ENCODE measurements at places on chromosomes 3 and 15.
A peak's percentile ranks its signal among the peaks of the same experiment; 100 is the strongest.

- DNase-seq = peak; percentile 28
Measured at GRCh38 chr15:100457201-100457600, 71.5 kb downstream of the CERS3 start.

- DNase-seq = no peak
Measured at GRCh38 chr3:160616311-160616710, 50.9 kb upstream of the KPNA4 start.

DNA sequence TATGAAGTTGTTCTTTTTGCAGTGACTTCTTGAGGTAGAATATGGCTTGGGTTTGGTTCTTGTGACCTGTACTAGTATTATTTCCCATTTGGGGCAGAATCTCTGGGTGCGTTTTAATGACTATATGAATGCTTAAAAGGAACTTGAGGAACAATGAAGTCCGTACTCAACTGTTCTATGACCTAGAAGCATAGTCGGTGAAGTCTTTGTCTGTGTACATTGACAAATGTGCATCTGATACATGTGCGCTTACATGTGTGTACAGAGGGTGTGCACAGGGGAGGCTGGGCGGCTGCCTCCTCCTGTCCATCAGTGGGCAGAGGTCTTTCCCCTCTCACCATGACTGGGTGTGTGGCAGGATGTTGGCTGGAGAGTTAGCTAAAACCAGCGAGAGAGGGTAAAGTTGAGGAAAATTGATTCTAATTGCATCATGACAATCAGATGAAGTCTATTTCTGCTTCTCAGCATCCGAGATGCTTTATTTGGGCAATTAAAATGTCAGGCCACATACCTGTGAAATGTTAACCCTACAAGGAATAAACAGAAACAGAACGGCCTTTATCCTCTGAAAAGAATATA, 1.0 kb upstream of the NR2F2 start:
- peak; percentile 42 for DNase-seq

DNA sequence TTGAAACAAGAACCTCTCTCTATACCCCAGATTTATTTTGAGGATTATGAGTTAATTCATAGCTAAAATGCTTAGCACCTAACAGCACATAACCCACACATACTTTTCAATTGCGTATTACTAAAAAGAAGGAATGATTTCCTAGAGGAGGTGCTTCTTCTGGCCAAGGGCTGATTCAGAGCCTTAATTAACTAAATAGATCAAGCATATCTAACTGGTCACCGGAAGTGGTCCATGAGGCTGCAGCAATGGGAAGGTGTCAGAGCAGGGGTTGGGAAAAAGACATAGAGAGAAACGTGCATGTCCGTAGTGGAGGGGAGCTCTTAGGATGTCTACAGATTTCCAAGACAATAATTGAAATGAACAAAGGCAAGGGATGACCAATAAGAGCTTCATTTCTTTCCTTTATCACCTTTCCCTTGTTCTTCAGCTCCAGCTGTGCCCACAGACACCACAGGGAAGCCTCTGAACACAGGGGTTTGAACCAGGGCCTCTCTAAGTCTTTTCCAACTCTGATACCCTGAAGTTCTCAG, 467 bp downstream of the HGD start:
- no peak for DNase-seq

DNA sequence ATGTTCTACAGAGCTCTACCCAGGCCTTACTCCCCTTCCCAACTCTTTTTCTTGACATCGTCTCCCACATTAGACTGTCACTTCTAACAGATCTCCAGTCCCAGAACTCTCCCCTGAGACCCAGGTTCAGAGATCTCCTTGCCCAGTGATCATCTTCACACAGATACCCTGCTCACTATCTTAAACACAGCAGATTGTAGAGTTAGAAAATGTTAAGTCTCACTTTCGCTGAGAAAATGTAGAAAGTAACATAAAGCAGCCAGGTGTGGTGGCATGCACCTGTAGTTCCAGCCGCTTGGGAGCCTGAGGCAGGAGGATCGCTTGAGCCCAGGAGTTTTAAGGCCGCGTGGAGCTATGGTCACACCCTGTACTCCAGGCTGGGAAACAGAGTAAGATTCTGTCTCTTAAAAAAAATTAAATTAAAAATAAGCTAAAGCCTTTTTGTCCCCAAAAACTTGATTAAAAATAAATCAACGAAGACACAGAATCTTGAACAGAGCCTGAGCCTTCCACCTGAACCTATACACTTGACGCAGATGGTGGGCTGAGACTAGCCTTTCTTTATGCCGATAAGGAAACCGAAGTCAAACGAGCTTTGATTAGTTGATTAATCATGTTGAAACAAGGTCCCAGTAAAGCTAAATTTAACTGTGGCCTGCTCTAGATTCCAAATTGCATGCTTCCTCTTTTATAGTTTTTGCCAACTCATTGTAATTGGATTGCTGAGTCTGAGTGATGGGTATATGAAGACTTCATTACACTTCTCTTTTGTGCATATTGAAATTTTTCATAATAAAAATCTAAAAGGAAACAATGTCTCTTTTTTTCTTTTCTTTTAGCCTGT, 31.3 kb upstream of the BLM start:
- no peak for DNase-seq

DNA sequence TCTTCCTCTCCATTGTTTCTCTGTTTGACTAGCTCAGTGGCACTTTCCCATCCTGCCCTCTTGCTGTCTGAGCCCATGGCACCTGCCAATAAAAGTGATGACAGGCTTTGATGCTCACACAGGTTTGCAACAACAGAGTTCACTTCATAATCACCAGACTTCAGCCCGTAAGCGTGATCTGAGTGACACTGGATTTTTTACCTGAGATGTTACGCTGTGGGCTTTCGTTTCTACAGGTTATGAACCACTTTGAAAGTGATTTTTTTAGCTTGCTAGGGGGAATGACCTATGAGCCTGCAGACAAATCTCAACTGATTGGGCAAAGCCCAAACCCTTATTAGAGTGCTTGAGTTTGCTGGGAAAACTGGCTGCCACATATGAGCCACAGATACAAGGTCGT, 173.9 kb upstream of the ICE2 start:
- DNase-seq = no peak

DNA sequence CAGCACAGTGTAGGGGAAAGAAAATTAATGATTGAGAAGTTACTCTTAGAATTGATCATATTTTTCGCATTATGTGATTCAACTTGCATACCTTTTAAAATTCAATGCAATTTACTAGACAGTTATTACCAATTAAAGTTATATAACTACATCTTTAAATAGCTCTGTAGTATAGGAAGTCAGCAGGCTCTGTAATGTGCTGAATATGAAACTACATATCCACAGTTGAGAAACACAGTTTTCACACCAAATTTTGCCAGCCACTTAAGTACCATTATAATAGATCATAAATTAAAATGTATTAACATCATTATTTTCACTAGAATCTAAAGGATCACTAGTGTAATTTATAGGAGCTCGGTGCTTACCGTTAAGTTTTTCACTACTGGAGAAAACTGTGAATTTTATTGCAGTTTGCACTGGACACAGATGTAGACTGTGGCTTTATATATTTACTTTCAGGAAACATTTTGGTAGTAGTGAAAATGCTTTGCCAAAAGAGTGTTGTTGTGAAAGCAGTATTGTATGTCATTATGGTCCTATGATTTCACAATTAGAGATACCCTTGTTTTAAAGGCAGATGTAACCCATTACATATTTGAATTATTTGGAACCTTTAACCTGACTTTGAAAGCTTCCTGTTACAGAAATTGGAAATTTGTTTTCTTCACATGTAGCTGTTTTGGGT, 113.6 kb downstream of the PLCL2 start:
- no peak for DNase-seq

GRCh38 chr3:135871311-135871710, 94.2 kb upstream of the PPP2R3A start:
- no peak for DNase-seq

GRCh38 chr3:42668413-42668760, 14.9 kb downstream of the ZBTB47 start:
- DNase-seq = no peak

GRCh38 chr3:172776049-172776717, 25.7 kb downstream of the ECT2 start:
- DNase-seq = peak; percentile 78

GRCh38 chr3:72161881-72162595, 377.1 kb upstream of the PROK2 start:
- peak; percentile 44 for DNase-seq

- DNase-seq = no peak
Measured at GRCh38 chr3:42747581-42747980, 25.5 kb downstream of the CCDC13 start.

- DNase-seq = no peak
Measured at GRCh38 chr3:9550999-9551398, 2.6 kb downstream of the LHFPL4 start.

DNA sequence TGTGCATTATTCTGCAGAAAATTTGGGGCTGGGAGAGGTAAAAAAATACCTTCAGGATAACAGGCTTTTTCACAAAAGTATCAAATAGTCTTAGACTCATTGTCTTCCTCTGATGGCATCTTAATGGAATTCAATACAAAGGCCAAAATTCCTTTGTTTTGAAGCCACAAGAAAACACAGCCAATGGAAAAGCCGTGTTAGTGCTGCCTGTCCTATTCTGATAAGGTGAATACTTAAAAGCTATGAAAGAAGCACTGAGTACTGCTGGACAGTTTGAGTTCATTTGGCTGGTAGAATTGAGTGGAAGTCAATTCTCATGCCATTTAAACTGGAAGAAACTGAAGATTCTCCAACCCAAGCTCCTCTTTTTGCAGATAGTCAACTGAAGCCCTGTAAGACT, 395.3 kb upstream of the TPRG1 start:
- peak; percentile 55 for DNase-seq

DNA sequence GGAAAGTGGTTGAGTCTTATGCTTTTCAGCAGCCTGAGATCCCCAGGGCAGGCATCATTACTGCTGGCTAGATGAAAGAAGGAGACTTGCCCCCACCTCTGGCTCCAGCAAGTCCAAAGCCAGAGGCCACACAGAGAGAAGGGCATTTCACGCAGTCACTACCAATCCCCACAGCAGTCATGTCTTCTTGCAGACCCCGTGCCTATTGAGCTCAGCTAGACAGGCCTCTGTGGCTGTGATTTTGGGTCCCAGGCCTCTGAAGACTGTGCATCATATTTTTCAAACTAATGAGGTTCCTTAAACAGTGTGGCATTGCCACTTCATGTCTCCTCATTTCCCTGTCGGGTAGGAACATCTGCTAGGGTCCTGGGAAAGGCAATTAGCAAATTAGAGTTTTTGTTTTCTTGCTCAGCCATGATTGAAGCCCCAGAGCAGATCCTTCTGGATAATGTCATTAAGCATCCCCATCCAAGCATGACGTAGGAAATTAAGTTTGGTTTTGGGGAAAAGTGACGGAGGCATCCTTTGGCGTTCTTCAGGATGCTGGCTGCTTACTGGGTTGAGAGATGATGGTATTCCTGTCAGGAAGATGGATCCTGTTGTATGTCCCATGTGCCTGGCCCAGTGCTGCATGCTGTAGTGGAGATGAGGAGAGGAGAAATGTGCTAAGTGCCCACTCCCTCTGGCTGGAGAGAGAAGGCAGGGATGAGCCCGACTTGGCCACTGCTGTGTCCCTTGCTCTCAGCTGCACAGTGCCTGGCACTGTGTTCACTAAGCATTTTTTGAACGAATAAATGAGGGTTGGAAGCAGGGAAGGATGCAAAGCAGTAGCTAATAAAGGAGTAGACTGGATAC, 7.0 kb downstream of the SPSB4 start:
- no peak for DNase-seq

- no peak for DNase-seq
Measured at GRCh38 chr15:65258375-65259262, 28.1 kb downstream of the PARP16 start.

- no peak for DNase-seq
Measured at GRCh38 chr3:184742676-184743135, 30.8 kb upstream of the MAGEF1 start.

GRCh38 chr3:159271799-159272512, 470.1 kb downstream of the MFSD1 start:
- DNase-seq = no peak

- no peak for DNase-seq
Measured at GRCh38 chr3:140146668-140147067, 211.7 kb downstream of the CLSTN2 start.

DNA sequence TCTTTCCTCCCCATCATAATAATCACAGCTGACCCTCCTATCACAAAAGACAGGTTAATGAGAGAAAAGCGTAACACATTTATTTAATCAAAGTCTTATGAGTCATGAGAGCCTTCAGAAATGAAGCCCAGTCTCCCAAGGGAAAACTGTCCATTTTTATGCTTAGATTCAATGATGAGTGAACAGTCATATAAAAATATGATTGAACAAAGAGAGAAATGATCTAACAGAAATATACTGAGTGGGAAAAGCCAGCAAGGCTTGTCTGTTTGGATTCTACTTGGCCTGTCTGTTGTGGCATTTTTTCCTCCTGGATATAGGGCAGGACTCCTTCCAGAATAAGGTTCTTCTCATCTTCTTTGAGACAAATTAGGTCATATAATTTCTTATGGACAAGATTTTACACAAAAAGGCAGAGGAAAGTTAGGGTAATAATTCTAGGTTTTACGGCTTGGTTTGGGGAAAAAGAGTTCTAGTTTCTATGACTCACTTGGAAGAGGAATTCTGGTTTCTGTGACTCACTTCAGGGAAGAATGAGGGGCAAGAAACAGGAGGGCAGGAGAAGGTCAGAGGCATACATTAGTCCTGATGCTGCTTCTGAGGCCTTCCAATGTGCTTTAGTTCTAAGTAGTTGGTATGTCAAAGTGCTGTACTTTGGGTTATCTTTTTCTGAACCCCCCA, 534.2 kb downstream of the ZIC1 start:
- DNase-seq = peak; percentile 93

DNA sequence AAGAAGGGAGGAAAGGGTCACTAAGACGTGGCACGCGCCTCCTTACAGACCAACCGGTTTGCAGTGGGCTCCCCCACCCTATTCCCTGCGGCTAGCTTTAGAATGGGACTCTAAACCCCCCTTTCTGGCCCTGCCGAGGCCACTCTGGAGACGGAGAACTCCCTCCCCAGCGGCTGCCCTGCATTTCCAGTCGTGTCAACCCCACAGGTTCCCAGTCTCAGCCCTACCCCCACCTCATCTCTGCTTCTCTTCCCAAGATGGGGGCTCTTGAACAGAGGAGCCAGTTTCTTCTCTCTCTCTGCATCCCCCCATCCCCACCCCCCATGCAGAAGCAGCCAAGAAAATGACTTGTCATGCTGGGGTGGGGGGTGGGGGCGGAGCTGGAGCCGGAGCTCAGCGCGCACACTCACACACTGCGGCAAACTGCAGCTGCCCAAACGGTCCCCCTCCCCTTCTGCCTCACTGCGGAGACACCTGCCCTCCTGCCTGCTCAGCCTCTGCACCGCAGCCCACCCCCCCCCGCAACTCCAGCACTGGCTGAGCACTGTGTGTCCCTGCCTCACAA, 871 bp downstream of the MAP1A start:
- peak; percentile 58 for DNase-seq

- no peak for DNase-seq
Measured at GRCh38 chr3:148878095-148878494, 13.0 kb downstream of the CPA3 start.
